Hindlimb muscle (tissue), 1 donor: ENCODE measurements at places on chromosomes 1 and 21.

- DNase-seq = no peak
Observed at GRCh38 chr1:116076831-116077230, 34.4 kb upstream of the MAB21L3 start.

GRCh38 chr1:21308847-21309652 lies 18.8 kb upstream of the ECE1 start:
- no peak for DNase-seq

- no peak for DNase-seq
Observed at GRCh38 chr1:150484861-150485260, 2.4 kb upstream of the TARS2 start.

DNA sequence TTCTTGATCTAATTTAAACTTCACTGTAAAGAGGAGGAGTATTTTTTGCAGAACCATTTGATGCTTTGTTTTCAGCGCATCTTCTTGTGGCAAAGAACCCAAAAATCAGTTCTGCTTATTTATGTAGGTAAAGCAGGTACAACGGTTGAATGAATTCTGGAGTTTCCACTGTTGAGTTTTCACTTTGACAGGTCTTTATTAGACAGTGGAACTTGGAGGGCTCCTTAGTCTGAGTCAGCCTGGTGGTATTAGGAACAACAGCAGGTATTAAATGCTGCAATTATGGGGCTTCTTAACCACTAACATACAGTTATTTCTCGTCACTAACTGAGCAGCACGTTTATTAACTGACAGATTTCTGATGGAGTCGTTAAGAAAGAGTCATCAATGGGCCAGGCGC lies 1.2 kb downstream of the LRIG2 start:
- DNase-seq = no peak

DNA sequence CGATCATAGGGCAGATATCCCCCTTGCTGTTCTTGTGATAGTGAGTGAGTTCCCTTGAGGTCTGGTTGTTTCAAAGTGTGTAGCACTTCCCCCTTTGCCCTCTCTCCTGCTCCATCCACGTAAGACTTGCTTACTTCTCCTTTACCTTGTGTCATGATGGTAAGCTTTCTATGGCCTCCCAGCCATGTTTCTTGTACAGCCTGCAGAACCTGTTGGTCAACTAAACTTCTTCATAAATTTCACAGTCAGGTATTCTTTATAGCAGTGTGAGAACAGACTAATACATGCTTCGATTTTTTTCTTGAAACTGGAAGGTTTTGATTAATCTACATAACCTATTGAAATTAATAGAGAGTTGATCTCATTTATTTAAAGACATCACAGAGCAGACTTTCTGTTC lies 302.5 kb upstream of the PBX1 start:
- no peak for DNase-seq

- no peak for DNase-seq
Observed at GRCh38 chr21:34498623-34499022, 13.4 kb downstream of the KCNE1 start.

DNA sequence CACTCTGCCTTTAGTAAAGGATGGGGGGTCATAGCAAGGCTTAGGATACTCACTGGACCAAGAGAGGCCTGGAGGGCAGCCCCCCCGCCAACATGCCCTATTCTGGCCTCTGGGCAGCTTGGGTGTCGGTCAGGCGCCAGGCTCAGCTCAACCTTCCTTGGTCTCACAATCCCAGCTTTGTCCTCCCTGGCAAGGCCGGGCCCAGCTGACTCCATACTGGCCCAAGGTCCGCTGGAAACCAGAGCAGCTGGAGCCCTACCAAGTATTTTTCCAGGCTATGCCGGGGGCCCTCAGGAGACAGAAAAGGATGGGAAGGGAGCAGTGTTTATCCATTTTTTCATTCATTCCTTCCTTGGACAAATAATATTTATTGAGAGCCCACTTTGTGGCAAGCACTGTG lies 6.2 kb downstream of the FBXO2 start:
- no peak for DNase-seq

DNA sequence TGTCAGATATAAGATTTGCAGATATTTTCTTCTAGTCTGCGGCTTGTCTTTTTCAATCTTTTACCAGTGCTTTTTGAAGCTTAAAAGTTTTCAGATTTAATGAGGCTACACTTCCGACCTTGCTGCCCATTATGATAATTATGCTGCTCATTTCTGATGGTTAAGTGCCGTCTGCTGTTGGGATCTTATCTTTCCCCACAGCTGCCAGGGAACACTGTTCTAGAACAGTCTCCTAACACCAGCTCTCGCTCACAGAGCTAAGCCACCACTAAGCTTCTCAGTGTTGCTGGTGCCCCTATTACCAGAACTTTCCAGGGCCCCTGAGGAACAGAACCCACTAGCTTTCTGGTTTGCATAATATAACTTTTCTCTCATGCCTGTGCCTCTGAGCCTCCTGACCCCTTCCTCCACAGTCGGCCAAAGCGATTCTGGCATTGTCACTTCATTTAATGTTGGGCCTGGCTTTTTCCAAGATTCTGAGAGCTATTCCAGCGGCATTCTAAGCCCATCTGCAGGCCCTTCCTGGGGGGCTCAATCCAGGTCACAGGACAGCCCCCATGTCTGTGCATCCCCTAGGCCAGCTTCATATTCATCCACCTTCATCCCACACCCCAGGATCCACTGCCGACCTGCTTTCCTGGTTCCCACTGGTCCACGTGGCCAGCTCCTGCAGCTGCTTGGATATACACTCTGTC lies 237.0 kb downstream of the PTPRU start:
- DNase-seq = no peak

DNA sequence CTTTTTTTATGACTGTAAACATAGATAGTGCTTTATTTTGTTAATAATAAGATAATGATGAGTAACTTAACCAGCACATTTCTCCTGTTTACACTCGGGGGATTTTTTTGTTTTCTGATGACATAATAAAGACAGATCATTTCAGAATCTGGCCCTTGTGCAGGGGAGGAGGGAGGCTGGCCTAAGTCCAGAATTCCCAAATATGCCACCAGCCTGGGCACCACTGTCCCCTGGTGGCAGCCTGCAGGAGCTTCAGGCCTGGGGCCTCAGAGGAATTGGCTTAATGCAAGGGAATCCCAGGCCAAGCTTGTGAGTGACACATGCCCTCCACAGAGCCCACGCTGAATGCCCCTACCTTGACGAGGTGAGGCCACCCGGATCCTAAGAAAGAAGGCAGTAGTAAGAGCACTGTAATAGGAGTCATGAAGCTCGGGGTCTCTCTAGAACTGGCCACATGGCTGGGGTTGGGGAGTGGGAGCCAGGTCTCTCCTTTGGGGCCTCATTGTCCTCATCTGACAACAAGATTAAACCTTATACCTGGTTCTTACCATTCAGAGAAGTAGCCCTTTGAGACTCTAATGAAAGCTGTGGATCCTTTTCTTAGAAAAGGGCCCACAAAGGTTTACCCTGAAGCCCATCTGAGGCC lies 24.1 kb downstream of the ETNK2 start:
- no peak for DNase-seq

DNA sequence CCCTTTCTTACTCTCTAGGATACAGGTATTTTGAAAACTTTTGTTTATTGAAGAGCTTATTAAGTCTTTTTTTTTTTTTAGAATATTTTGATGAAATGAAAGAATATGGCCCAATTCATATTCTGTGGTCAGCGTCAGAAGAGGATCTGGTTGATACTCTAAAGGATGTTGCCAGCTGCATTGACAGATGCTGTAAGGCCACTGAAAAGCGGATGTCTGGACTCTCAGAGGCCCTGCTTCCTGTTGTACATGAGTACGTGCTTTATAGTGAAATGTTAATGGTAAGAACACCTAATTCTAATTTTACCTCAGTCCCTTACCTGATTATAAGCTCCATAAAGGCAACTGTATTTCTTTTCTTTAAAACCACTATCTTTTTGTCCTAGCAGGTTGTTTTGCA lies 37.1 kb downstream of the SNX7 start:
- DNase-seq = no peak

GRCh38 chr1:47208374-47208850 lies 18.6 kb upstream of the PDZK1IP1 start:
- DNase-seq = no peak

- DNase-seq = no peak
Observed at GRCh38 chr1:241600496-241600901, 39.7 kb downstream of the CHML start.

DNA sequence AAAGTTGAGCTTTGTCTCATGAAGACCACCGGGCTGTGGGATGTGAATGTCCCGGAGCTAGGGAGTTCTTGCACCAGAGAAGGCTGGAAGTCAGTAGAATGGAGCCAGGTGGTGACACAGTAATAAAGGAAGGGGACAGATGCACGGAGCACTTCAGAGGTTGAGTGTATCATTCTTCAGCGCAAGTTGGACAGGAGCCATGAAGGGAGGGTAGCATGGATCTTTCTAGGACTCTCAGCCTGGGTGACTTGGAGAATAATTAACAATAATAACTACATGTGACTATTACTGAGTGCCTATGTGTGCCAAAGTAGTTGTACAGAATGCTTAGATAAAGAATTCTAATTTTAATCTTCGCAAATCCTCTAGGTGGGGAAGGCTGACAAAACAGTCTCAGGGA lies 258.7 kb upstream of the AJAP1 start:
- no peak for DNase-seq

DNA sequence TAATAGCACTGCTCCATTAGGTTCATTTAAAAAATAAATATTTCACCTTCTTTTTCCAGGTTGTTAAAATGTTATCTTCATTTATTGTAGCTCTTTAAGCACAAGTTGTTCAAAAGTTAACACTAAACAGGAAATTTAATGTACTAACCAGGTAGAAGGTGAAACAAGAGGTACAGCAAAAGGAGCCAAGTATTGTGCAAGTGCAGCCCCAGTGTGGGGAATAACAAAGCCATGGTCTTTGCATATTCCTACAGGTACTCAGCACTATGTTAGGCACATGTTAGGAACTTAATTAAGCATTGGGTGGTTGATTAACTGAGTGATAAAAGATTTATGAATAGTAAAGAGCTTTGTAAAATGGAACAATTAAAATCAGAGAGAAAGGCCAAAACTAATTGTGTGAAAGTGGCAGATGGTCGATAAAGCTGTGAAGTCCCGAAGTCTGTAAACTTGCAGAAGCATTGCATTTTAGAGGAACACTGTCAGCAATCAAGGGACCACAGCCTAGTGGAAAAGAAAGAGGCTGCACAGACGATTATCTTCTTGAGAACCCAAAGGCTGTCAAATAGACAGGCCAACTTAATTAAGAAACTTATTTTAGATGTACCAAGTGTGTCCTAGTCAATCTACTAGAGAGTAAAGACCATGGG lies 185.8 kb downstream of the SLC44A5 start:
- no peak for DNase-seq

DNA sequence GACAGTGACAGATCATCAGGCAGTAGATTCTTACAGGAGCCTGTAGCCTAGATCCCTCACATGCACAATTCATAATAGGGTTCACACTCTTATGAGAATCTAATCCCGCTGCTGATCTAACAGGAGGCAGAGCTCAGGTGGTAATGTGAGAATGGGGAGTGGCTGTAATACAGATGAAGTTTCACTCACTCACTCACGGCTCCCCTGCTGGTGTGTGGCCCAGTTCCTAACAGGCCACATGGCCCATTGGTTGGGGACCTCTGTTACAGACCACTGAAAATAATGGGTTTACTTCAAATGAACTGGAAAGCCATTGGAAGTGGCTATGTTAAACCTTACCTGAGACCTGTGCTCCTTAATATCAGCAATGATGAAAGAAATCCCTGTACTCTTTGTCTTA lies 151.0 kb downstream of the GRIK1 start:
- DNase-seq = no peak

DNA sequence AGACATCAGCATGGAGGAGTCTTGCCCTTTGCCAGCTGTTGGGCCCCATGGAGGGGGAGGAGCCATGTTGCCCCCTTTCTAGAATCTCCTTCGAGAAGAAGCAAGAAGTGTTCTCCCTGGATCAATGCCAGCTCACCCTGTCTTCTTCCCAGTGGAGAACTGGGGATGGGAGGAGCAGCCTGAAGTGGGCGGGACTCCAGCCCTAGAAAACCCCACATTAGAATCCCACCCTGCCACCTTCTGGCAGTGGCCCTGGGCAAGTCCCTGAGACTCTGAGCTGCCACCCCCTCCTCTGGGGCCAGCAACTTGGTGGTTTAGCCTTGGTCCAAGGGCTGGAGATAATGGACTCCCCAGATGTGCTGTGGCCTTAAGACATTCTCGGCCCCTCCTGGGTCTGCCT lies 51.7 kb downstream of the PAX7 start:
- DNase-seq = no peak

- DNase-seq = no peak
Observed at GRCh38 chr1:203360547-203361185, 9.7 kb upstream of the FMOD start.

DNA sequence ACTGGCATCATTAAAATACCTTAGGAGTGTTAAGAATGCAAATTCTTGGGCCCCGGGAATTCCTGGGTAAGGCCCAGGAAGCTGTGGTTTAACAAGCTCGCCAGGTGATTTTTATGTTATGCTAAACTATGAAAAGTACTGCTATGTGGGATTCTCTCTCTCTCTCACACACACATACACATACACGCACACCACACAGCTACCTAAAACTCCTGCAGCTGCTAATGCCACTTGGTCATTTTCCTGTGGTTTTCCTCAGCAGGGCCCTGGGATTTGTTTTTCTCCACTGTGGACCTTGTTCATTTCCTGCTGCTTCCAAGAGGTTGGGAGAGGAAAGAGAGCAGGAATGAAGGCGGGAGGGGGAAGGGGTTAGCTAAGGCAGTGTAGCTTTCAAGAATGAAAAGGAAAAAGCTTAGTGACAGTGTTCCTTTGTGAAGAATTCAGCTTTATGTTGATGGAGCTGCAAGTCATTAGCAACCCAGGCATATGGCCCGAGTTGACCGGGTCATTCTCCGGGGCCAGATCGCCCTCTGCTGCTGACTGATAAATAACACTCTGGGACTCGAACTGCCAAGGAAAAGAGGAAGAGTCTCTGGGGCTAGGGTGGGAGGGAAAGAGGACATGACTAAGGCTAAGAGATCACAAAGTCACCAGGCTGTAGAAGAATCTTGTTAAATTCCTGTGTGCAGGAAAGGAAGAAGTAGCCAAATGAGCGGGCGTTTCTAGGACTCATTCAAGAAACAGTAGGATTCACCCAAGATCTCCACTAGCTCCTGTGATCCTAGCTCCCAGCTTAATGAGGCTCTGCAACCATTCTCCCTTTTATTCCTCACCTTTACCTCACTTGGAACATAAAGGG lies 30.5 kb upstream of the LRIG2 start:
- peak; percentile 75 for DNase-seq

DNA sequence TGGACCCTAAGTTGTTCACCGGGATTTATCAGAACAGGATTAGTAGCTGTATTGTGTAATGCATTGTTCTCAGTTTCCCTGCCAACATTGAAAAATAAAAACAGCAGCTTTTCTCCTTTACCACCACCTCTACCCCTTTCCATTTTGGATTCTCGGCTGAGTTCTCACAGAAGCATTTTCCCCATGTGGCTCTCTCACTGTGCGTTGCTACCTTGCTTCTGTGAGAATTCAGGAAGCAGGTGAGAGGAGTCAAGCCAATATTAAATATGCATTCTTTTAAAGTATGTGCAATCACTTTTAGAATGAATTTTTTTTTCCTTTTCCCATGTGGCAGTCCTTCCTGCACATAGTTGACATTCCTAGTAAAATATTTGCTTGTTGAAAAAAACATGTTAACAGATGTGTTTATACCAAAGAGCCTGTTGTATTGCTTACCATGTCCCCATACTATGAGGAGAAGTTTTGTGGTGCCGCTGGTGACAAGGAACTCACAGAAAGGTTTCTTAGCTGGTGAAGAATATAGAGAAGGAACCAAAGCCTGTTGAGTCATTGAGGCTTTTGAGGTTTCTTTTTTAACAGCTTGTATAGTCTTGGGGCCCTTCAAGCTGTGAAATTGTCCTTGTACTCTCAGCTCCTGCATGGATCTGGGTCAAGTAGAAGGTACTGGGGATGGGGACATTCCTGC lies 3.9 kb upstream of the OLFML3 start:
- DNase-seq = no peak

- peak; percentile 49 for DNase-seq
Observed at GRCh38 chr1:231357831-231358354, 19.8 kb downstream of the SPRTN start.
